SHP77 treated with DMSO at 0.1 percent for 48 hours (cell line): ENCODE measurements at places on chromosomes 2 and 18.

DNA sequence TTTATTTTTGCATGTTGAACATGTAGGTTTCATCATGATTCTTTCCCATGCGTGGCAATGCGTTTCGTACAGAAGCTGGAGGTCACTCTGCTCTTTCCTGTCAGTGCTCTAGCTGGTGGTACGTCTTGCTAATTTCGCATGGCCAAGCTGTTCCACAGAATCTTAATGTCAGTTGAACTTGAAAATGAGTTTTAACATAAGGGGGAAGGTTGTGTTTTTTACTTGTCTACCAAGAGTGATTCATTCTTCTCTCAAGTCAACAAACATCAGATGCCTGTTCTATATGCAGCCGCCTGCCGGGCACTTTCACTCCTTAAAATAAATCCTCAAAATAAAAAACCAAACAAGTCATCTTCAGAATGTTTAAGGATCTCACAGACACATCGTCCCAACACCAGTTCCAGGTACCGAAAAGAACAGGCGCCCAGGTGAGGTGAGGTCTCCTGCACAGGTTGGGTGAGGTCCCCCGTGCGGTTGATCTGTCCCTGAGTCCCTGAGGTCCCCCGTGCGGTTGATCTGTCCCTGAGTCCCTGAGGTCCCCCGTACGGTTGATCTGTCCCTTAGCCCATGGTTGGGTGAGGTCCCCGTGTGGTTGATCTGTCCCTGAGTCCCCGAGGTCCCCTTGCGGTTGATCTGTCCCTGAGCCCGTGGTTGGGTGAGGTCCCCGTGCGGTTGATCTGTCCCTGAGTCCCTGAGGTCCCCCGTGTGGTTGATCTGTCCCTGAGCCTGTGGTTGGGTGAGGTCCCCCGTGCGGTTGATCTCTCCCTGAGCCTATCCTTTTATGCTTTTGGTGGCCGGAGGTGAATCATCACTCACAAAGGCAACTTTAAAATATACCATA is 57.0 kb upstream of the KCNG2 start:
- DNase-seq: no peak

- DNase-seq: no peak
Measured at GRCh38 chr2:148990968-148991367, 47.5 kb upstream of the LYPD6B start.

DNA sequence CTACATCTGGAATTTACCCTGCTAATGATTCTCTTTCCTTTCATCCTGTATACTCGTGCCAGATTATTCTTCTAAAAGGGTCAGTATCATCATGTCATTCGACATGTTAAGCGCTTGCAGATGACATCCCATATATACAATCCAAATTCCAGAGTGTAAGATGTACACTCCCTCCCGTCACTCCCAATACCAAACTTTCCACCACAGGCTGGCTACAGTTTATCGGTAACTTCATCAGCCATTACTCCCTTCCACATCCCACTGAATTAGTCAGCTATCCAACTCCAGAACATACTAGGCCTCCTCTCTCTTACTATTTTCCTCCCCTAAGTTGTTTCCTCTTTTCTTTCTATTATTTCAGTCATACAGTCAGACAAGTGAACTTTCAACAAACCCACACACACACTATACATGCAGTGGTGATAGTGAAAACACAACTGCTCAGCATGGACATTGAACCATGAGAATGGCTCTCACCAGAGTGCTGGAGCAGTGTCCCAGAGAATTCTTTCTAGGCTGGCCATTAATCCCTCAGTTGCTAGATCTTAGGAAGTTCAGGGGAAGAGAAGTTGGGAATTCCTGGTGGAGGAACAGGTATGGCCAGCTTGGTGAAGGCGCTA is 10.6 kb upstream of the NMI start:
- DNase-seq: no peak

GRCh38 chr2:21256006-21256405 is 132.2 kb downstream of the TDRD15 start:
- peak; percentile 39 for DNase-seq

DNA sequence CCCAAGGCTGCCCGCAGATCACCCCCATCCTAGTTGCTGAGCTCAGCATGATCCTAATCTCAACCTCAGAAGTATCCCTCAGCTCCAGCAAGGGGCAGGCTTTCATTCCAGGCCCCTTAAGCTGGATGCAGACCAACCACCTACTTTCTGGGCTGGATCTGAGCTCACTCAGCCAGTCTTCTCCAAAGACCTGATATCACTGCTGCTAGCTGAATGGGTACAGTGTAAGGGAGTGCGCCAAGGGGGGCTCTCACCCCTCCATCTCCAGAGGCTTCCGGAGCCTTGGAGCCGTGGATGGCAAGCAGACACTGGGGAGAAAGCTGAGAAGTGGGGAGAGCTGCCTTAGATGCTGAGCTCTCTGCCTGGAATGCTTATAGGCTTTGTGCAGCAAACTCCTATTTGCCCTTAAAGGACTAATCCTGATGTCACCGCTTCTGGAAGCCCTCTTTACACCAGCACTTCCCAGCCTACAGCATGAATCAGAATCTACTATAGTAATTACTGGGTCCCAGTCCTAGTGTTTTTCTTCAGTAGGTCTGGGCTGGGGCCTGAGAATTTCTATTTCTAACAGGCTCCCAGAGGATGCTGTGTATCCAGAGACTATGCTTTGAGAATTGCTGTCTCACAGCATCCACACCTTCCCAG is 31.0 kb downstream of the GYPC start:
- DNase-seq: no peak

GRCh38 chr2:46538393-46538792 is 59.0 kb downstream of the TMEM247 start:
- no peak for DNase-seq

- no peak for DNase-seq
Measured at GRCh38 chr2:120278901-120279300, 26.2 kb downstream of the RALB start.

DNA sequence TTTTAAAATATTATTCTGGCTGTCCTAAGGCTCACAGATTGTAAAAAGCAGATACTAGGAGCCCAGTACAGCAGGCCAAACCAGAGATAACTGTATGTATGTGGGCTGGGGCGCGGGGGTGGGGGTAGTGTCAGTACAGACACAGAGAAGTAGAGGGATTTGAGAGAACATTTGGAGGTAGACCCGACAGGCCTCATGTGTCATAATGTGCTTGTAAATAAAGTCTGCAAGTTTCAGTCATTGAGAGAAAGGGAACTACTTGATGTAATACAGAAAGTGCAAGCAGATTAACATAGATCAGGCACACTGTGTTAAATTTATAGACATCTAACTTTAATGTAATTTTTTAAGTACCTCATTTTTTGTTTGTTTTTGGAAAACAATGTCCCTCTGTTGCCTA is 7.4 kb upstream of the POLI start:
- no peak for DNase-seq

GRCh38 chr2:22634167-22634566 is 750.8 kb upstream of the KLHL29 start:
- DNase-seq: no peak

- DNase-seq: no peak
Measured at GRCh38 chr18:68728081-68728700, 13.3 kb upstream of the TMX3 start.

DNA sequence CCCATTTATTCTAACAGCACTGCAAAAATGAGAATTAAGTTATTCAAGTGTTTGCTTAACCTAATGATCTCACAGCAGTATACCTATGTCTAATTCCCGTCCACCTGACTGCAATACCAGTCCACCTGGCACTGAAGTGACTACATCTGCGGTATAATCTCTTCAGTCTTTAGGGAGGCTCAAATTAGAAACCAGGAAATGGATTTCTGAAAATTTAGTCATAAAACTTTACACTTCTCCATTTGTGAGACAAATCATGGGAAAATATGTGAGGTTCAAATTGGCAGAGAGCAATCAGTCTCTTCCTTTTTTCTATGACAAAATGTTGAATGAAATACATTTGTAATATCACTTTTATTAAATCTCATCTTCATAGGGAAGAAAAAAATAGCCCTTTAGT is 33.0 kb downstream of the FTCDNL1 start:
- DNase-seq: no peak

GRCh38 chr2:187382131-187382530 is 65.9 kb downstream of the CALCRL start:
- DNase-seq: no peak

DNA sequence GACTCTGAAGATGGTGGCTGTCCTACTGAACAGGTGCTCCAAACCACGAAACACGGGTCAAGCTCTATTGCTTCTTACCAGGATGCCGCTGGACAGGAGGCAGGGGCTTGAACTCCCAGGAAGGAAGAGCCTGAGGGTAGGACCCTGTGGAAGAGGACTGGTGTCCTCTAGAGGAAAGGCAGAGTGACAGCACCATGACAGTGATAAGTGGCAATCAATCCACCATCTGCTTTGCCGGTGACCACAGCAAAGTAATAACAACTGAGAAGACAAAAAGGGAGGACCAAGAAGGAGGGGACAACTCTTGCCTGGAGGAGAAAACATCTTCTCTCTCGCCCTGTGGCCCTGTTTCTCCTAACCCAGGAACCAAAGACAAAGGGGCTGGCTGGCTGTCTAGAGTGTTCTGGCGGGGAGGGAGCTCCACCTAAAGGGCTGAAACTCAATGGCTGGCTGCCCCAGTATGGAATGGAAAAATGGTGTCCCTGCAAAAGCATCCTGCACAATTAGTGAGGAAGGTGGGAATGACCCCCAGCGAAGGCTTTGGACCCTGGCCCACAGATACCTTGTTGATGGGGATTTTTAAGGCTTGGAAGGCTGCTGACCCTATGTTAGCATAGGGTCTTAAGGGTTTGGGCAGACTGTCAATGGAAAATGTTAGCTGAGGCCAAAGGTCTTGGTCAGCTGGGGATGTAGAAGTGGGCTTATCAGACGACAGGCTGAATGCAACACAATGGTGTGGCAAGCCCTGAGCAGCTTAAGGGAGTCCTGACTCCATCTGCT is 35.4 kb downstream of the PROC start:
- peak; percentile 29 for DNase-seq

DNA sequence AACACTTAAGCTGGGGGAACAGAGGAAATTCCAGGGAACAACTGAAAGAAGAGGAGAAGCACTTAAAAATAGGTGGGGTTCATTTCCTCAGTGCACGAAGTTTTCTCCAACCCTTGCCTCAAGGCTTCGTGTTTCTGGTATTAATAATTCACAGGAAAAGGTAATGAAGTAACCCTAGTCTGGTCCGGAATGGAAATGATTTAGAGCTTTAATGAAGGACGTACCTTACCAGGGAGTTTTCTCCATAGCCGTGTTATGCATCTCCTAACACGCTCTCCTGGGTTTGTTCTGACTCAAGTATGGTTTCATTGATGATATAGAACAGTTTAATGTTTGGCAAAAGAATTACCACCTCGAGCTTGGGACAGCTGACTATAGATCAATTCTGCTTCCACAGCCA is 214.2 kb downstream of the MTX2 start:
- DNase-seq: no peak

GRCh38 chr2:67612576-67613042 is 215.5 kb downstream of the ETAA1 start:
- DNase-seq: no peak

- no peak for DNase-seq
Measured at GRCh38 chr18:73777356-73778031, 370.1 kb downstream of the FBXO15 start.

- DNase-seq: no peak
Measured at GRCh38 chr2:71693286-71694270, 240.2 kb downstream of the DYSF start.

- no peak for DNase-seq
Measured at GRCh38 chr2:70552501-70553333, 909 bp downstream of the TGFA start.

DNA sequence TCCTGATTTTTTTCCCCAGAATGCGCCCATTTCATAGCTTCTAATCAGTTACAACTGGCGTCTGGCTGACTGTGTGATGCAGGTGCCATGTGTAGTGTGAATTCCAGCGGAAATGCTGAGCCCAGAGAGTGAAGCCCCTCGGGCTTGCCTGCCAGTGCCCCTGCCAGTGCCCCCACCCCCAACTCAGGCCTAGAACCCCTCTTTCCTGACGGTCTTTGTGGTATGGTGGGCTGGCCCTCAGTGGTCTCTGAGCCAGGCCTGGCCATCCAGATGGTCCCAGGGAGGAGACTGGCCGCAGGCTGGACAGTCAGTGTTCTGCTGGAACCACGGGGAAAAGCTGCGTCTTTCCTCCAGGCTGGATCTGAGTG is 3.1 kb downstream of the RAMP1 start:
- no peak for DNase-seq

DNA sequence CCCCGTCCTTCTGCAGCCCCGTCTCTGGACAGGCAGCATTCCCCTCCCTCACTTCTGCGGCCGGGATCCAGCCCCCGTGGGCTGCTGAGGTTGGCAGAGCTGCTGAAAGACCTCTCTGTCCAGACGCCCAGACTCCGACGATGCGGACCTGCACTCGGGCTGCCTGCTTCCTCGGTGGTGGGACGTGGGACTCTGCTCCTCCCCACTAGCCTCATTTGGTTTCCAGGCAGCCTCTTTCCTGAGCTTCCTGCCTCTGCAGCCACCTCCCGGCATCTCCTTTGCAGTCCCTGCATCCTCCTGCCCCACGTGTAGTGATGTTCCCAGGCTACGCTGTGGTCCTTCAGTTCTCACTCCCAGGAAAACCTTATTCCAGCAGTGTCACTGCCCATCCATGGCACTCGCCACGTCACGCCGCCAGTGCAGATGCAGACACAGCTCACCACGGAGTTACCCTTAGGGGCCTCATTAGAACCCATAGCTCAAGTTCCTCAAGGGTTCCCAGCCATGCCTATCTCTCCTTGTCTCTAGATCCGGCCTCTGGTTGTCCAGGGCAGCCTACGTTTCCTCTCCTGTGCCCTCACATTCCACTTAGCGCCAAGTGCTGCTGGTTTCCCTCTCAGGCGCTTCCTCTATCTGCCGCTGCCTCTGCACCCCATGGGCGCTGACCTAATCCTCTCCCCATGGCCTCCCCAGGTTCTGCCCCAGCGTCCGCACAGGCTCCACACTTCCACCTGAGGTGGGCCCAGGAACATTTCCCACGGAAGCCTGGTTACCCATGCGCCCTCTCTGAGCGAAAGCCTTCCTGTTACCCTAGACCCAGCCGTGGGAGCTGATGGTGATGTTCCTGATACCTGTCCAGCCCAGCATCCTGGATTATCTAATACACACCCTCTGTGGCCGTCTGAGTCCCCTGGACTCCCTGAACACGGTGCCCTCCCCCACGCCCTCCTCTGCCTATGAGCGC is 318.3 kb upstream of the MYT1L start:
- DNase-seq: no peak

GRCh38 chr2:101264360-101264939 is 11.8 kb downstream of the CNOT11 start:
- peak; percentile 6 for DNase-seq

GRCh38 chr18:78323453-78324197 is 656.0 kb upstream of the SALL3 start:
- DNase-seq: no peak
